Upper lobe of right lung (tissue), 1 donor: ENCODE measurements at places on chromosomes 13 and 19.
A peak's percentile ranks its signal among the peaks of the same experiment; 100 is the strongest.

- DNase-seq: no peak
These were observed 3.0 kb downstream of the POU4F1 start for GRCh38 chr13:78600280-78600883.

GRCh38 chr13:76872675-76873074 lies 13.5 kb downstream of the KCTD12 start:
- DNase-seq: no peak

DNA sequence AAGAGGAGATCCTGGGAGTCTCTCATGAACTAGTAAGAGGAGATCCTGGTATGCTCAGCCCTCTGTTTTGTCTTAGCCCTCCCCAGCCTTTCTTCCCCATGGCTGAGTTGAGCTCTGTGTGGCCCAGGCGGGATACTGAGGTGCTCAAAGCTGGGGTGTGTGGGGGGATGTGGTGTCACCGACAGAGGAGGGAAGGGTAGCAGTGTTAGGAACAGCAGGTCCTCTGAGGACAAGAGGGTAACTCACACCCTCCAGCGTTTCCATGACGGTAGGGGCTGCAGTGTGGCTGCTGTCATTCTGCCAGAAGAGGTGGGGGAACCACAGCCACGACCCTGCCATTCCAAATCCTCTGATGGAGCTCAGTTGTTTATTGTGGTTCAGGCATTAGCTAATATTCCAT lies 691 bp downstream of the KIR2DL4 start:
- DNase-seq: no peak

GRCh38 chr19:35231956-35232645 lies 3.6 kb upstream of the FAM187B start:
- DNase-seq: peak; percentile 46

GRCh38 chr13:113537205-113537604 lies 46.7 kb upstream of the DCUN1D2 start:
- DNase-seq: peak; percentile 25

- DNase-seq: no peak
These were observed 166.4 kb upstream of the SOX1 start for GRCh38 chr13:111900390-111901131.

GRCh38 chr19:30379841-30380610 lies 7.8 kb downstream of the ZNF536 start:
- DNase-seq: no peak

GRCh38 chr13:98521461-98522247 lies 55.3 kb downstream of the STK24 start:
- peak; percentile 39 for DNase-seq

- no peak for DNase-seq
These were observed 105.3 kb downstream of the SPACA7 start for GRCh38 chr13:112481458-112481857.
